T1000 (cell line): ENCODE measurements at places on chromosomes 1 and 21.

GRCh38 chr21:16583556-16583955, 853.8 kb downstream of the USP25 start:
- no peak for DNase-seq

GRCh38 chr1:205074513-205074912, 9.7 kb downstream of the TMEM81 start:
- no peak for DNase-seq

DNA sequence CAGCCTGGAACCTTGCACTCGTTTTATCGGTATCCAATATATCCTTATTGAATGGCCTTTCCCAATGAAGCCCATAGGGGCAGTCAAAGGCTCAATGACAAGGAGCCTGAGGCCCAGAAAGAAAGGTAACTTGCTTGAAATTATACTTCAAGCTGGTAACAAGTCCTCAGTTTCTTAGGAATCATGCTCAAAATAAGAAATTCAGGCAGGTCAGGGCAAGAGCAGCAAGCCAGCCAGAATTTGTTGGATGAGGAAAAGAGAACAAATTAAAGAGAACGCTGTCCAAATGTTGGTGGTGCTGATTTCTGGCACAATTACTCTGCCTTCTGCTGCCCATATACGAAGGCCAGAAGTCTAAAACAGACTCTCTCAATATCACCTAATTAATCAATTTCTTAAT, 77.6 kb downstream of the DDX20 start:
- DNase-seq: no peak

DNA sequence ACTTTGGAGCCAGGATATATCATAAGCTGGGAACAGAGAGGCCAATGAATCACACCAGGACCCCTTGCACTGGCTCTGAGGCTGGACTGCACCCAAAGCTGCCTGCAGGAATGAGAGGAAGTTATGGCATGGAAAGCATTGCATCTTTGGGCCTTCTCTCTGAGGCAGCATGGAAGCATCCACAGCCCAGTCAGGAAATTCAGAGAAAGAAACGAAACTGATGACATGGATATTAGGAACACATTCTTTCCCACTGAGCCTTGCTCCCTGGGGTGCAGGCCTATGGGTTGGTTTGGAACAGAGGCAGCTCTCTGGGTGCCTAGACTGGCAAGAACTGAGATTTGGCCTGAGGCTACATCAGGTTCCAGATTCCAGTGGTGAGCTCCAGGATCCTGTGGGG, 98.6 kb downstream of the NGF start:
- DNase-seq: no peak

- no peak for DNase-seq
Measured at GRCh38 chr1:26281971-26282370, 2.1 kb downstream of the SH3BGRL3 start.

DNA sequence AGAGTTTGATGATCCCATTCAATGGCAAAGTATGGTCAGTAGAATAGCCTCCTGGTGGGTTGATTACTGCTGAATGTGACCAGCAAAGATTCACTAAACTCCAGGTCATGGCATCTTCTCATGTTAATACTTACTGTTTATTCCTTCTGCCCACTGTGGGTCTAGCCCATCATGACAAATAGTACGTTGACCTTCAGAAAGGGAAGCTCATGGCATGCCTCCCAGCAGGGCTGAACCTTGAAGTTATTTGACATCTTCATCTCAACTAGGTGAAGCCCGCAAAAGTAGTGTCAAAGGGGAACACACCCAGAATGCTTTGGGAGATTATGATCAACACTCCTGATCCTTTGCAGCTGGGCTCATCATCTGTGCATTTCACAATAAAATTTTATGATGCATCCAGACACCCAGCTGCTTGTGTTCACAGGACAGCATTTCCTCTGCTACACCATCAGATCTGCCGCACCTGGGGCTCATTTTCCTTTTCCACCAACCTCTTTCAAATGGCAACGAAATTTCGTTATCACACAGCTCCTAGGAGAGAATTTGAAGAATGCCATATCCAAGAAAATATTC, 49.6 kb downstream of the HLX start:
- DNase-seq: no peak

- DNase-seq: no peak
Measured at GRCh38 chr1:202871367-202871766, 17.6 kb downstream of the RABIF start.

- DNase-seq: no peak
Measured at GRCh38 chr1:3566003-3566885, 45.1 kb downstream of the MEGF6 start.

DNA sequence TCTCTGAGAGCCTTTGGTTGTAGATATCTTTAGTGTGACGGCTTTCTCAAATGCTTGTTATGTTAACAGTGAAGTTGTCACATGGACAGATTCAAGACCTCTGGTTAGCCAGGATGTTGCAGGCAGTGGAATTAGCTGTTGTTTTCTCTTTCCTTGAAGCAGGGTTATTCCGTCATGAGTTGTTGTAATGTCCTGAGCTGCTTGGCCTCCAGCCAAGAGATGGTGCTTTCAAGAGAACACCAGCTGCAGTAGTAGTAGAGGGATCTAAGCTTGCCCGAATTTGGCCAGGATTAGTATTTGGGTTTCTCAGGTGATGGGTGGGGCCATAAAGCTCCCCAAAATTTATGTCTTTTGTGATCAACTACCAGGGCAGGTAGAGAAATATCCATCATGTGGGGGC, 13.4 kb downstream of the KCNE1 start:
- DNase-seq: no peak

GRCh38 chr1:109547463-109548320, 723 bp upstream of the GNAI3 start:
- DNase-seq: no peak

- no peak for DNase-seq
Measured at GRCh38 chr1:28161751-28162150, 14.7 kb downstream of the PTAFR start.

GRCh38 chr1:113138778-113139177, 65.8 kb downstream of the LRIG2 start:
- DNase-seq: no peak
